ENCODE measurements at places on chromosomes 7 and 10.

GRCh38 chr7:46754140-46754720 lies 827.7 kb downstream of the TNS3 start:
- no peak for DNase-seq

DNA sequence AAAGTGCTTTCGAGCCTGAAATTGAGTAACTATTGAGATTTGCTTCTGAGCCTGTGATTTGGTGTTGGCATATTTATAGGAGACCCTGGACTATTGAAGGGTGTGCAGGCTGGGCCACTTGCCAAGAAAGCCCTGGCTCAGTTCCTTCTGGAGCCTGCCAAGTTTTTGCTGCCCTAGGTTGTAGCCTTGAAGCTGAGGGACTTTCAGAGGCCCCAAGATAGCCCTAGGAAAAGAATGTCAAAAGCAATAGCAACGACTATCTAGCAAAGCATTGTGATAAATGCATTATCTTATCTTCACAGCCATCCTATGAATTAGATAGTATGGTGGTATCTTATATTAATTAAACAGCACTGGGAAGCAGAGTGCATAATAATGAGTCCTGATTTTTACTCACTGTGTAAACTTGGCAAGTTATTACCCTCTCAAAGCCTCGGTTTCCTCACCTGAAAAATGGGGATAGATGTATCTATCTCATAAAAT lies 473.7 kb upstream of the PODXL start:
- no peak for DNase-seq

GRCh38 chr10:117647306-117647705 lies 104.8 kb downstream of the EMX2 start:
- DNase-seq: no peak

GRCh38 chr10:133536198-133536597 lies 9.0 kb downstream of the CYP2E1 start:
- no peak for DNase-seq

- no peak for DNase-seq
These were observed 49.7 kb downstream of the CCDC71L start for GRCh38 chr7:106610996-106611886.

DNA sequence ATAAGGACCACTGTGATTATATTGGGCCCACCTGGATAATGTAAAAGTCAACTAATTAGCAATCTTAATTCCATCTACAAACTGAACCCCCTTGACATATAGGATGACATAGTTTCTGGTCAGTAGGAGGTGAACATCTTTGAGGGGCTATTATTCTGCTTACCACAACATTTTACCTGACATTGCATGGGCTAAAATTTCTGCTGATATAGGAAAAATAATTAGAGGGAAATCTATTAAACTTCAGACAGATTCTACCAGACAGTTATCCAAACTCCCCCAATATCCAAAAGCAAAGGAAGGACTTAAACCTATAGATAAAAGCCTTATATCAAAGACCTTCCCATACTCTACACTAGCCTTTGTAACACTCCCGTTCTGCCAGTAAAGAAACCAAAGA lies 443.6 kb downstream of the GRM8 start:
- DNase-seq: no peak

DNA sequence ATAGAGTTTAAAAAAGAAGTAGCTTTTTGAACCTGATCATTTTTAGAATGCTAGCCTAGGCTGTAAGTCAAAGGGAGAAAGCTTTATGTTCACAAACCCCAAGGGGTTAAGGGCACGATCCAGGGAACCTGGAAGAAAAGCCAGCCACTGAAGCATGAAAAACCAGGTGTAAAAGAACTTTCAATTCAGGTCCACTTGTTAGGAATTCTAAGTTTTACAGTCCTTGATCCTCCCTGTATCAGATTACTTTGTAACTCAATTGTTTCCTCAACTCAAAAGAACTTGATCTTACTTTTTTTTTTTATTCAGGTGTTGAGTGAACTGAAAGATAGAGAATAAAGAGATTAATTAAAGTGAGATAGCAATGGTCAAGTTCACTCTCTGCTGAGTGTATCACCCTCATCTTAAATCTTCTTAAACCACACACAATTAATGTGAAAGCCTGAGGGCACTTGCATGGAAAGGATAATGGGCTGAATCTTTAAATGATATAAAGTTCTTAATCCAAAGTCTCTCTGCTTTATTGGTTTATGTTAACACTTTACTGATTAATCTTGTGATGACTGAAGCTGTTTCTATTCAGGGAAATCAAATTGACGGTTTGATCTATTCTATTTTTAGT lies 672.2 kb upstream of the LRRN3 start:
- no peak for DNase-seq

DNA sequence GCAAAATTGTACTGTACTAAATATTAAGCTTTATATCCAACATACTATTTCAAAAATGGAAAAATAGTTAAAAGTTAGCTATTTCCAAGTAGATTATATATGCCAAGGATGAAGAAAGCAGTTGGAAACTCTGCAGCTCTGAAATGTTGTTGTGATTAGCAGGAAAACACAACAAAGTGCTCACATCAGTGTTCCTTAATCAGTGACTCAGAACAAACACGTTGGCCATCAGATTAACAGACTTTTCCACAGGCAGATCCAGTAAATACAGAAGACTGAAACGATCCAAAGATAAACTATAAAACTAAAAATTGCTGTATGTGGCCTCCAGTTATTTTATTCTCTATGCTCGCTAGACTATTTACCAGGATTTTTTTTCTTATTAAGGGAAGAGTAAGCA lies 99.6 kb upstream of the SEMA3D start:
- no peak for DNase-seq

DNA sequence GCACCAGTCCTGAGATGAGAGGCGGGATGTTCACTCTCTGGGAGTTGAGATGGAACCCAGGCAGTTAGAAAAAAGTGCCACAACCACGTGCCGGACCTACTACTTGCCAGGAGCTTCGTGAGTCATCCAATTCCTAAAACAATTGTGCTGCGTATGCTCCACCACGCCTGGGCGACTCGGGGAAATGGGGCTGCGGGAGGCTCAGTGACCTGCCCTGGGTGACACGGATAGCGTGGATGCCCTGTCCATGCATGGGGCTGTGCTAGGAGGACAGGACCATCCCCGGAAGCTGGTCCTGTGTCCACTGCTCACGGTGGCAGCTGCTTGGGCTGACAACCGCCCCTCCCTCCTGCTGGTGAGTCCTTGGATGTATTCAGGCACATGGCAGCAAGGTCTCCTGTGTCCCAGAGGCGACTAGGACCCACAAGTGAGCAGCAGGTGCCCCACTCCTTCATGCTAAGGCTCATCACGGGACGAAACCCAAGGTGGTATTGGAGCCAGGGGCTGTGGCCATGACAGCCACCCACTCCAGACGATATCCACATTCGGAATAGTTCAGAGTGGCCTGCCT lies 90.4 kb downstream of the BMS1 start:
- no peak for DNase-seq

DNA sequence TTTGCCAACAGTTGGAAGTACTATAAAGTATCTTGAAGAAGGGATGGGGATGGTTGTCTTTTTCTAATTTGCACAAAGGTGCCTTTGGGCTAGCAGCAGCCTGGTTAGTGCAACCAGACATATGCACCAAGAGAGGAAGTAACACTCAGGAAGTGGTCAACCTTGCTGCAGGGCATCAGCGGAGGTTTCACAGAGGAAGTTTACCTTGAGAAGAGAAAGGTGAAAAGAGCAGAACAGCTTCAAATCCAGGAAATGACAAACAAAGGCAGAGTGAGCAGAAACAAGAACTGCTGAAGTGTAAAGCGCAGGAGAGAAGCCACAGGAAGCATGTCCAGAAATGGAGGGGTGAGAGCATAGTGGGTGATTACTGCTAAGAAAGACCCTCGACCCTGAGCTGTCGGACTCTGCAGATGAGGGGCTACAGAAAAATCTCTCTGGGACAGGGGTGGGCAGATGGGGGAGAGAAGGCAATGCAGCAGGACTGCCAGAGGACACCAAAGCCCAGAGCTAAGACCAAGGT lies 66.9 kb downstream of the STK17A start:
- DNase-seq: no peak

DNA sequence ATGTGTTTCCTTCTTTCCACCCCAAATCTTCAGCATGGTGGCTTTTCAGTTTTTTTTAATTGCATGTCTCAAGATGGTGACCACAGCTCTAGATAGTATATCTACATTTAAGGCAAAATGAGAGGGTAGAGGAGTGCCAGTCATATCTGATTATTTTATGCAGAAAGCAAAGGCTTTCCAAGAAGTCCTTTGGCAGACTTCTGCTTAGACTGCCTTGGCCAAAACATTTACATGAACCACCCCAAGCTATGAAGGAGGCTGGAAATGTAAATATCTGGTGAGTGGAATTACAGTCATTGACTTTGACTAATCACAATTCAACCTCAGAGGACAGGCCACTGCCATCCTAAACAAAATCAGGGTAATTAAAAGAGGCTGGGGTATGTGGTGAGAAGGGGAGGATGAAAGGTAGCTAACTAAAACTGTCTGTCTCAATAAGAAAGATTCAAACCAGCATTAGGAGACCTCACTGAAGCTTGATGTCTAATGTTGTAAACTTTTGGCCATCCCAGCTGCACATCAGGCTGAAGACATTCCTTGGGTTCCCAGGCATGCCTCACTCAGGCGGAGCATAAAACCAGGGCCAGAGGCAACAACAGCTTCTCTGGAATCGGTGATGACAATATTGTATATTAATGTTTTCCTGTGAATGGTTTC lies 53.4 kb downstream of the PPP1R3C start:
- DNase-seq: no peak

- DNase-seq: no peak
These were observed 304.5 kb downstream of the WDR37 start for GRCh38 chr10:1360558-1361164.

DNA sequence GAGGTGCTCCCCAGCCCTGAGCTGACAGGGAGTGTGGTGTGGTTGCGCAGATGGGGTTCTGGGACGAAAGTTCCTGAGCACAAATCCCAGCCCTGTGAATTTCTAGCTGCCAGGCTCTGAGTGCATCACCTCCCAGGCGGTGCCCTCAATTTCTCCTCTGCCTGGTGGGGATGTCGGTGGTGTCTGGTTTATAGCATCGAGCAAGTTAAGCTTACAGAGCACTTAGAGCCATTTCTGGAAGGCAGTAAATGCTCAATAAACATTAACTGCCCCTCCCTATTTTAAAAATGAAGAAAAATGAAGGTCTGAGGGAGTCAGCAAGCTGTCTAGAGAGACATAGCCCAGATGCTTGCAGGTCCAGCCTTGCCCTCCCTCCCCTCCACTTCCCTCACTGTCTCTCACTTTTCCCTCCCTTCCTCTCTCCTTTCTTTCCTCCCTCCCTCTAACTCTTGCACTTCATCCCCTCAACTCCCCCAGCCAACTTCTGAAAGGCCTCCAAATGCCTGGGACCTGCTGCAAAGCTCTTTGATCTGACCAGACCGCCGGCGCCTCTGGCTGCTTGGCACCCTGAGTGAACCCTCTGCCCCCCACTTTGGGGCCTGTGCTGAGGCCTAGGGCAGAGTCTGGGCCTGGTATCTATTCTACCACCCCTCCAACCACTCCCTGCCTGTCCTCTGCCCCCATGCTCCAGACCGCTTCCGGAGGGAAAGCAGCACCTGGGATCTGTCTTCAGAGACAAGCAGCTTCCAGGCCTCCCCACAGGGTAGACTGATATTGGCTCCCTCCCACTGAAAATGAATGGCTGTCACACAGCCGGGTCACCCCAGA lies 438.3 kb downstream of the RPS24 start:
- DNase-seq: no peak

- no peak for DNase-seq
These were observed 8.9 kb downstream of the DKK1 start for GRCh38 chr10:52322936-52323335.

GRCh38 chr10:19815731-19816410 lies 361 bp upstream of the PLXDC2 start:
- no peak for DNase-seq

GRCh38 chr7:27554826-27555225 lies 107.9 kb downstream of the HIBADH start:
- no peak for DNase-seq

Data from stimulated activated CD8-positive, alpha-beta memory T cell treated with anti-CD3 and anti-CD28 coated beads, Interleukin-4, amount 100 ng/mL, for 24 hours (primary cell).